ENCODE measurements at places on chromosomes 1 and 21. TPM values are rescaled to one million over a fixed set of nuclear protein-coding genes. Genes with fewer than 3 reads are reported as not detected.

The C4BPA gene
- not detected for total RNA-seq

The LRRC3 gene
- 2.6 TPM for total RNA-seq

The TFF3 gene
- 1.5 TPM for total RNA-seq

The TMEM51 gene
- total RNA-seq = 4.8 TPM

The FCRL3 gene
- total RNA-seq = not detected

The SFPQ gene
- total RNA-seq = 547 TPM

The PGLYRP3 gene
- not detected for total RNA-seq

- H3K36me3 ChIP-seq = peaks cover 3% of the 10 kb centered on the region
- DNase-seq = no peak
- H3K4me1 ChIP-seq = peaks cover 2% of the 10 kb centered on the region
- peaks cover 57% of the 10 kb centered on the region for H3K27me3 ChIP-seq
Measured at GRCh38 chr1:5223206-5223605, 568.8 kb downstream of the AJAP1 start.

- H3K4me1 ChIP-seq = no peaks in the 10 kb centered on the region
- peaks cover 11% of the 10 kb centered on the region for H3K36me3 ChIP-seq
- H3K27me3 ChIP-seq = no peaks in the 10 kb centered on the region
- no peak overlapping the region for H3K4me3 ChIP-seq
Measured at GRCh38 chr1:2384941-2385481, 6.3 kb downstream of the MORN1 start.

DNA sequence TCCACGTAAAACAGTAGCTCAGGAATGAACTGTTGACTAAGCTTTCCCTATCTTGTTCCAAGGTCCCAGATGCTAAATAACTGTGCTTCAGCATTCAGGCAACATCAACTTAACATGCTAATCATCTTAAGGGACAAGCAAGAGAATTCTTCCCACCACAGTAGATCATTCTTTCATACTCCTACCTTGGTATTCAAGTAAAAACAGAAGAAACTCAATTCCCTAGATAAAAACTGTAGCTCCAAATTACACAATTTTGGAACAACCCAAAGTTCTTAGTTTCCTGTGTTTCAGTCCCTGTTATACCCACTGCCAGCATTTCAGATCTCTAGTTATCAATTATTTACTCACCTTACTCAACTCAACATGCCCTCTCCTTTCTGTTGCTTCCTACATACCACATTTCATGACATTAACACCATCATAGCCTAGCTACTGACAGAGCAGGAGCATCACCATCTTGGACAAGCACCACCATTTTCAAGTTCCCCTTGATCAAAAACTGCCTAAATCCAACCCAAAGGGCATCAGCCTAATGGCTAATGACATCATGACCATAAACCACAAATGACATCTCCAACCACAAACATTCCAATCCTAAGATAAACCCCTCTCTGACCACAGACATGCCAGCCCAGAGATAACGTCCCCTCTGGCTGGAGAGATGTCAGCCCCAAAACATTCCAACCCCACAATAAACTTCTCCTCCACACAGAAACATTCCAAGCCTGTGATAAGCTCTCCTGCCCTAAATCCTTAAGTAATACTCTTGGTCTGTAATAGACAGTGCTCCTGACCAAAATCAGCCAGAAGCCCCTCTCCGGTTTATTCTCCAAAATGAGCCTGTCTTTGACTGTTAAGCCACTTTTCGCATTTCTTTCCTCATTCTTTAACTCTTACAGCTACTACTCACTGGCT, 191.2 kb downstream of the RERE start:
- no peak overlapping the region for H3K4me3 ChIP-seq
- no peaks in the 10 kb centered on the region for H3K27me3 ChIP-seq
- no peak for DNase-seq
- peaks cover 6% of the 10 kb centered on the region for H3K4me1 ChIP-seq
- no peaks in the 10 kb centered on the region for H3K36me3 ChIP-seq

GRCh38 chr1:10989095-10989494, 23.4 kb upstream of the TARDBP start:
- no peak overlapping the region for H3K27ac ChIP-seq
- DNase-seq = no peak
- no peaks in the 10 kb centered on the region for H3K36me3 ChIP-seq
- no peaks in the 10 kb centered on the region for H3K4me1 ChIP-seq

- no peak for DNase-seq
- no peaks in the 10 kb centered on the region for H3K27me3 ChIP-seq
- no peaks in the 10 kb centered on the region for H3K4me1 ChIP-seq
- H3K4me3 ChIP-seq = no peak overlapping the region
Measured at GRCh38 chr1:77421504-77422233, 139.8 kb downstream of the AK5 start.

DNA sequence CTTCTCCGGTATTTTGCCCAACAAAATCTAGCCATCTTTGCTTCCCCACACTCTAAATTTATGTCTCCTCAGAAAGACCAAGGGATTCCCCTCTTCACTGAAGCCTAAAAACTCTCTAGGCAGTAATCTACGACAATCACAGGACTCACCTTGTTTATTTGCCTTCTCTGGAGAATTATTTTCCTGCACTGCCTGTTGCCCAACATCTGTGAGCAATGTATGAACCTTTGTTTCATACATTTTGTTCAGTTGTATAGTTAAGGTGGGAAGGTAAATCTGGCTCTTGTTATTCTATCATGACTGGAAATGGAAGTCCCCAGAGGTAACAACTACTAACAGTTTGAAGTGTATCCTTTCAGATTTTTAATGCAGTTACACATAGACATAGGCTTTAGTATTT, 2.2 kb downstream of the COPA start:
- DNase-seq = no peak
- H3K4me3 ChIP-seq = peak overlapping the region; percentile 17
- no peak overlapping the region for H3K27ac ChIP-seq
- H3K36me3 ChIP-seq = peaks cover 10% of the 10 kb centered on the region
- no peaks in the 10 kb centered on the region for H3K4me1 ChIP-seq

Data from H9 (cell line).